Astrocyte (in vitro differentiated cells and primary cell): ENCODE measurements at places on chromosomes 4 and X. TPM values are rescaled to one million over a fixed set of nuclear protein-coding genes. Genes with fewer than 3 reads are reported as not detected.

Gene GLRA3
- not detected in 2 replicates for total RNA-seq

Gene OPRPN
- not detected in 2 replicates for total RNA-seq

DNA sequence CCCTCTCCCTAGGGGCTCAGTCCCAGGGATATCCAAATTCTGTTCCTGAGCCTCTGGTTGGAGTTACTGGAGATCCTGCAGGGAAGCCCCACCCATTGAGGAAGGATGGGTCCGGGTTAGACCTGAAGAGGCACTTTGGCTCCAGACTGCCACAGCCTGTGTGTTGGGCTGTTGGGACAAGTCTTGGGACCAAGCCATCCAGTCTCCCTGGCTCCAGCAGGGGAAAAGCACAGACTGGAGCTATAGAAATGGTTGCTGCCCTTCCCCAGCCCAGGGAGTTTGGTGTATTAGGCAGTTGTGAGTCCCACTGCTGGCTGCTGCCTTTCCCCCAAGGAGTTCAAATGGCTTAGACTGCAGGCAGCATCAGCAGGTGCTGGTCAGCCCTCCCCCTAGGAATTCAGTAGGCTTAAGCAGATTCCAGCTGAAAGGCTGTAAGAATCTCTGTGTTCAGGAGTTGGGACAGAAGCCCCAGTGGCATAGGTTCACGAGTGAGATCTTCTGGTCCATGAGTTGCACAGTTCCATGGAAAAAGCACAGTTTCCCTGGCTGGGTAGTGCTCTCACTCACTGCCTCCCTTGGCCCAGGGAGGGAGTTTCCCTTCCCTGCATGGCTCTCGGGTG lies 344.0 kb upstream of the EPHA5 start:
- no peak for DNase-seq
- H3K4me3 ChIP-seq, result no peak overlapping the region
- no peaks in the 10 kb centered on the region for H3K36me3 ChIP-seq
- H3K4me1 ChIP-seq, result no peaks in the 10 kb centered on the region
- no peaks in the 10 kb centered on the region for H3K27me3 ChIP-seq
- no peak overlapping the region for H3K27ac ChIP-seq

GRCh38 chr4:118033148-118034052 lies 886 bp upstream of the NDST3 start:
- H3K4me3 ChIP-seq, result peak overlapping the region; percentile 66
- DNase-seq, result peak; percentile 47
- H3K27me3 ChIP-seq, result peaks cover 3% of the 10 kb centered on the region
- H3K36me3 ChIP-seq, result no peaks in the 10 kb centered on the region

GRCh38 chr4:153645183-153645582 lies 38.9 kb upstream of the TLR2 start:
- DNase-seq, result no peak
- no peaks in the 10 kb centered on the region for H3K36me3 ChIP-seq
- no peak overlapping the region for H3K27ac ChIP-seq

DNA sequence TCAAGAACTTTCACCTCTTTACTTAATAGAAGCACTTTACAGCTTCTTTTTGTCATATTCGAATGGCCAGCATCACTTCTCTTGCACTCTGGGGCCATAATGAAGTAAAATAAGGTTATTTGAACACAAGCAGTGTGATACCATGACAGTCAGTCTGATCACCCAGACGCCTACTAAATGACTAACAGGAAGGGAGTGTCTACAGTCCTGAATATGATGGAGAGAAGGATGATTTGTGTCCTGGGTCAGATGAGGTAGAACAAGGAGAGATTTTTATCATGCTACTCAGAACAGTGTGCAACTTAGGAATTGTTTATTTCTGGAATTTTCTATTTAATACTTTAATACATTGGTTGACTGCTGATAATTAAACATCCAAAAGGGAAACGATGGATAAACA lies 284.2 kb upstream of the F9 start:
- H3K4me3 ChIP-seq, result no peak overlapping the region
- no peaks in the 10 kb centered on the region for H3K36me3 ChIP-seq
- H3K27ac ChIP-seq, result no peak overlapping the region
- peak; percentile 6 for DNase-seq

- DNase-seq, result peak; percentile 44
- no peaks in the 10 kb centered on the region for H3K4me1 ChIP-seq
- no peak overlapping the region for H3K27ac ChIP-seq
- no peaks in the 10 kb centered on the region for H3K27me3 ChIP-seq
- no peak overlapping the region for H3K4me3 ChIP-seq
- no peaks in the 10 kb centered on the region for H3K36me3 ChIP-seq
Measured at GRCh38 chr4:25767877-25768725, 94.7 kb downstream of the SEL1L3 start.
